Fibroblast of skin of scalp (primary cell): ENCODE measurements at places on chromosomes 7 and 10.

DNA sequence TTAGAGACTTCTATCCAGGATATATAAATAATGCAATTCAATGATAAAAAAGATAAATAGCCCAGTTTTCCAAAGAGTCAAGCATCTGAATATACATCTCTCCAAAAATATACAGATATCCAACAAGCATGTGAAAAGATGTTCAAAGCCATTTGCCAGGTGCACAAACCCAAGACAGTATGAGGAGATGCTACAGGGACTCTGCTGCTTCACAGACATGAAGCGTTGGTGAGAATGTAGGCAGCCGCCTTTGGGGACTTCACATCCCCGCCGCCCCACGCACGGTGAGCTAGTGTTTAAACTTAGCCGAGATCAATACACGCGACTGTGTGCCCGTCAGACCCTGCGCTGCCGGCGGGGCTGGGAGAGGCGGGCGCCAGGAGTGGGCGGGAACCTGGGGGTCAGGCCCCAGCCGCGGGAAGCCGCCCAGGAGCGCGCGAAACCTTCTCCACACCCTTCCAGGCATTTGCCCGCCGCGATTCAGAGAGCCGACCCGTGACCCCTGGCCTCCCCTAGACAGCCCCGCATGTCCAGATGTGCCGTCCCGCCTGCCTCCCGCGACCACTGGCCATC, 927 bp upstream of the ALOX5 start:
- no peak for DNase-seq

GRCh38 chr7:116512520-116513188, 12.2 kb upstream of the CAV1 start:
- DNase-seq: peak; percentile 72

DNA sequence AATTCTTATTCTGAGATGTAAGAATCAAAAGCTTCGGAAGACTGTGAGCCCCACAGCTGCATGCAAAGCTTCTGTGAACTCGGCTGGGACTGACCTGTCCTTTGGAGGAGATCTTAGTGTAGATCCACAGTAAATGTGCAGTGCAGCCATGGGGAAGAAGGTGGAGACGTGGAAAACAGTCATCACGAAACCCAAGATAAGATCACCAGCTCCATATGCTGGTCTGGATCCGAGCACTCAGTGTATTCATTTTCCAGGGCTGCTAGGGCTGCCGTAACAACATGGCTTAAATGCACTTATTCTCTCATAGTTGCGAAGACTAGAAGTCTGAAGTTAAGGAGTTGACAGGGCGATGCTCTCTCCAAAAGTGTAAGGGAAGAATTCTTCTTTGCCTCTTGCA, 143.0 kb upstream of the TCF7L2 start:
- no peak for DNase-seq

- DNase-seq: no peak
Measured at GRCh38 chr10:110546499-110547110, 20.9 kb upstream of the SMC3 start.
